ENCODE measurements at places on chromosomes 5 and 9. TPM values are rescaled to one million over a fixed set of nuclear protein-coding genes. Genes with fewer than 3 reads are reported as not detected.

PCDHA9 gene
- total RNA-seq: 0.18 TPM

TMEM174 gene
- total RNA-seq: not detected

FOXD4L4 gene
- total RNA-seq: 0.14 TPM

BAAT gene
- total RNA-seq: not detected

SHOC1 gene
- under 0.01 TPM for total RNA-seq

IGFBPL1 gene
- total RNA-seq: not detected

NR2F1-AS1 gene
- 45.1 TPM for total RNA-seq

DNAH5 gene
- 2.3 TPM for total RNA-seq

RAI14 gene
- 132 TPM for total RNA-seq

FOXD4 gene
- total RNA-seq: 0.28 TPM

MARVELD2 gene
- 0.14 TPM for total RNA-seq

ZNF462 gene
- total RNA-seq: 12.9 TPM

PCDHB16 gene
- total RNA-seq: 0.18 TPM

PCDHGA9 gene
- total RNA-seq: 3.1 TPM

IL33 gene
- 202 TPM for total RNA-seq

GDF9 gene
- total RNA-seq: 0.09 TPM

MRPS27 gene
- total RNA-seq: 79.1 TPM

JAKMIP2 gene
- total RNA-seq: 0.57 TPM

LRRC70 gene
- total RNA-seq: 0.57 TPM

TRIM7 gene
- 1.2 TPM for total RNA-seq

ORM2 gene
- not detected for total RNA-seq

HMMR gene
- total RNA-seq: 4.2 TPM

FBP2 gene
- total RNA-seq: not detected

PRSS3 gene
- total RNA-seq: 28.4 TPM

CCNI2 gene
- total RNA-seq: not detected

TRPM3 gene
- 0.85 TPM for total RNA-seq

NUTM2F gene
- not detected for total RNA-seq

DRD1 gene
- under 0.01 TPM for total RNA-seq

FST gene
- total RNA-seq: 68.3 TPM

GPR150 gene
- total RNA-seq: 0.28 TPM

TTLL11 gene
- total RNA-seq: 3.4 TPM

NEUROG1 gene
- not detected for total RNA-seq

DOLK gene
- 28.7 TPM for total RNA-seq

LCN10 gene
- total RNA-seq: not detected

ORM1 gene
- not detected for total RNA-seq

HMCN2 gene
- total RNA-seq: under 0.01 TPM

BRINP1 gene
- total RNA-seq: 0.18 TPM
